ENCODE measurements at places on chromosomes 5 and 9.

DNA sequence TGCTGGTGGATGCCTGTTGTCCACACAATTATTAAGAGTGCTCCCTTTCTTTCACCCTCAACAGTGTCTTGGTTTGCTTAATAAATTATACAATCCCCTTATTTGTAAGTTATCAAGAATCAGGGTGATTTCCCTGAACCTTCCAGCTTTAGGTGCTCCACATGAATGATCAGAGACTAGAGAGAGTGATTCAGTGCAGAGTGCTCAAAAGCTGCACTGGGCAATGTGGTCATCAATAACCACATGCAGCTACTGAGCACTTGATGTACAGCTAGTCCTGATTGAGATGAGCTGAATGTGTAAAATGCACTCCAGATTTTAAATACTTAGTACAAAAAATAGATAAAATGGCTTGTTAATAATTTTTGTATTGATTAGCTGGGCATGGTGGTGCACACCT, 76.8 kb upstream of the TRIO start:
- no peak for DNase-seq

GRCh38 chr9:133507246-133507965, 17.4 kb downstream of the MYMK start:
- no peak for DNase-seq

GRCh38 chr5:72154076-72154756, 46.9 kb downstream of the MAP1B start:
- DNase-seq: no peak

DNA sequence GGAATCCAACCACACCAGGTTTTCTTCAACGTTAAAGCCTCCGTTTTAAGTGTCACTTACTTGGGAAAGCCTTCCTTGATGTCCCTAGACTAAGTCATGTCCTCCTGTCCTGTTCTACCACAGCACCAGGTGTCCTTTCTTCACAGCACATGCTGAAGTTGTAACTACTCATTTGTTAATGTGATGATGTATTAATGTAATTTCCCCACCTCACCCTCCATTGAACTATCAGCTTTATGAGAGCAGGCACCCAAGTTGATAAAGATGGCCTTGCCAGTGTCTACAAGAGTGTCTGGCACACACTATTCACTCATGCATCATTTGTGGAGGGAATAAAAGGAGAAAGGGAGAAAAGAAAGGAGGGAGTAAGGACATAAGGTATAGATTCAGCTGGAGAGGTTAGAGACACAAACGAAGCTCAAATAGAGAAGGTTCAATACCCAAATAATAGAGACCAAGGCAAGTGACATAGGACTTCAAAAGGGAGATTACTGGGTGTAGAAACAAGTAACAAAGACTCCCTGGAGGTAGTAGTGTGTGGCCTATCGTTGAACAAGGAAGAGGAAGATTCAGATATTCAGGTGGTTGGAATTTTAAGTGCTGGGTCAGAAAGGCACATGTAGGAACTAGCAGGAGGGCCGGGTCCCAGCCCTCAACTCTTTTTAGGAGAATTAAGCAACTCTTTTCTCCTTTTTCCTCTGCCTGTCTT, 6.6 kb downstream of the ITK start:
- DNase-seq: no peak

GRCh38 chr9:110048976-110049698, 158.8 kb downstream of the C9orf152 start:
- DNase-seq: no peak

- no peak for DNase-seq
Observed at GRCh38 chr5:176868731-176869130, 30.4 kb downstream of the HK3 start.

- DNase-seq: no peak
Observed at GRCh38 chr9:131263701-131264100, 12.6 kb downstream of the FAM78A start.

- DNase-seq: no peak
Observed at GRCh38 chr5:1974501-1975405, 92.0 kb upstream of the IRX4 start.

- no peak for DNase-seq
Observed at GRCh38 chr9:70340572-70340971, 73.9 kb downstream of the KLF9 start.

- no peak for DNase-seq
Observed at GRCh38 chr9:98326459-98327248, 71.2 kb upstream of the TBC1D2 start.

GRCh38 chr5:75526070-75526469, 14.4 kb downstream of the POLK start:
- no peak for DNase-seq

- no peak for DNase-seq
Observed at GRCh38 chr5:179345433-179346321, at the start of gene ADAMTS2. ADAMTS2 (minus strand) TSS chr5:179345461; CDS start chr5:179345328, 133 bp downstream.

DNA sequence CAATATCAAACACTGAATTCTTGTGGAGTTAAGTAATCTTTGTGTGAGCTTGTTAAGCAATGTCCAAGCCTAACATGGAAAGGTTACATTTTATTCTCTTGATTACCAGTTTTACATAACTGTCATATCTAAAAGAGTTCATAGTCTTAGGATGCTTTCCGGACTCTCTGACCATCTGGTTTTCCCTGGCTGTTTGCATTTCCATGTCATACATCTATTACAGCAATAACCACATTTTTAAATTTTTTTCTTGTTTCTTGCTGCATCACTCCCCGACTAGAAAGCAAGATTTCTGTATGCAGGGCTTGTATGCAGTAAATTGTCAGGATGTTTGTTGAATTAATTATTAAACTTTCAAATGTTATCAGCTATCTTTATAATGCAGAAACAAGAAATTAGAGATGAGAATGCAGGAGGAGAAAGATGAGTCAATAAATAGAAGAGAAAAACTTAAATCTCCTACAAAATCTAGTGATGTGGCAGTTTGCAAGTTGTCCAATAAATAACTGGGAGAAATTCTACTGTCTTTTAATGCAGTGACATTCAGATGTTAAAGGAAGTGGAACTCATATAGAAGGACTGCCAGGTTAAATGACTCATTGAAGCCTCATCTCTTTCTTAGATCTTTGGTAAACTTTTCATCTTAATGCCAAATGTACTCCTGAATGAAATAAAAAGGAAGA, 179.6 kb upstream of the SGCD start:
- no peak for DNase-seq

- no peak for DNase-seq
Observed at GRCh38 chr9:123424131-123424530, 68.1 kb downstream of the CRB2 start.

DNA sequence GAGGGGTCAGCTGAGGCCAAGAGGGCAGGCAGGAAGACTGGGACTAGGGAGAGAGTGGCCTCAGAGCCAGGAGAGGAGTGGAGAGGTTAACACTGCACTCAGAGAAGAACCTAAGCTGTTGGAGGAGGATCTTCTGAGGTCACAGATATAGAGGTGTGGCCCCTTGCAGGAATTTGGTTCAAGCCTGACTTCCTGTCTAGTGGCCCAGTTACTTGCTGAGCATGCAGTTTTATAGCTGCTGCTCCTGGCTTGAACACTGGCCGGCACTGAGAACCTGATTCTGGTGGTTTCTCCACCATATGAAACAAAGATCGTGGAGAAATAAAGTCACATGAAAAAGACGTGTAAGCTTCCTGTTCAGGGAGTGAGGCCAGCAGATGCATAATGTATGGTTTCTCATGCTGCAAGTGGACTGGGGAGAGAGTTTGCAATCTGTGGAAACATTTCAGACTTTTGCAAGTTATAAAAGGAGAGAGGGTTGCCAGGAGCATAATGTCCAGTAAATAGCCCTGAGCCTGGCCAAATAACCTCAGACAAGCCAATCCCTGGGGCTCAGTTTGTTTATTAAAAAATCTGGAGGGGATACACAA, 82.6 kb downstream of the GALNT10 start:
- no peak for DNase-seq

DNA sequence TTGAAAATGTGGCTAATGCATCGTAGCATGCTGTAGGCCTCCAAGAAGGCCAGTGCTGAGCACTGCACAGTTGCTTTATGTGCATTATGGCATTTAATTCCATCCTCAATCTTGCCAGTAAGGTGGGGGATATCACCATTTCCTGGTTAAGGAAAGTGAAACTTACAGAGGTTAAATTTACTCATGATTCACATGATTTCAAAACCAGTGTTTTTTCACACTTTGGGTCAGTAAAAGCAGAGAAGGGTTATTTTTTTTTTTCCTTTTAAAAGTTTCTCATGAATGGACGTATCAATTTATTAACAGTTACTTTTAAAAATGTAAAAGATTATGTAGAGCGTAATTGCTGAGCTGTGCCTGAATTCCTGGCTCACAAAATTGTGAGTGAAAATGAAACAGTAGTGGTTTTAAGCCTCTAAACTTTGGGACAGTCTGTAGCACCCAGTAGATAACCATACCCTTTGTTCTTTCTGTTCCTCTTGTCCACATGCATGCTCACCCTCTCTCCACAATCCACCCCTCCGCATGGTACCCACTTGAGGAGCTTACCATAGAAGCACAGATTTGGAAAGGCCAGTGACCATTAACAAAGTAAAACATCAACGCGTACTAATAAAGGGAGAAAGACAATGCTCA, 21.2 kb downstream of the MAST4 start:
- DNase-seq: no peak

DNA sequence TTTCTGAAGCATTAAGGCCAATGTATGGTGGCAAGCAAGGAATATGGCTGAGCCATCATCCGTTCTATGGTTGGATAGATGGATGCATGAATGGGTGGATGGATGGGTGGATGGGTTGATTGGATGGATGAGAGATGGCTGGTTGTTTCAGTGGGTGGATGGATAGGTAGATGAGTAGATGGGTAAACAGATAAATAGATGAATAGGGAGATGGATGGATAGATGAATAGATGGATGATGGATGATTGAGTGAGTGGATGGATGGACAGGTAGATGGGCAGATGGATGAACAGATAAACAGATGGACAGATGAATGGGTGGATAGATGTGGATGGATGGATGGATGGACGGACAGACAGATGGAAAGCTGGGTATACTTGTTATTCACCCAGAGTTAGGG, 92.6 kb upstream of the ZNF618 start:
- DNase-seq: no peak

GRCh38 chr5:140145818-140146522, 20.2 kb downstream of the IGIP start:
- peak; percentile 9 for DNase-seq

DNA sequence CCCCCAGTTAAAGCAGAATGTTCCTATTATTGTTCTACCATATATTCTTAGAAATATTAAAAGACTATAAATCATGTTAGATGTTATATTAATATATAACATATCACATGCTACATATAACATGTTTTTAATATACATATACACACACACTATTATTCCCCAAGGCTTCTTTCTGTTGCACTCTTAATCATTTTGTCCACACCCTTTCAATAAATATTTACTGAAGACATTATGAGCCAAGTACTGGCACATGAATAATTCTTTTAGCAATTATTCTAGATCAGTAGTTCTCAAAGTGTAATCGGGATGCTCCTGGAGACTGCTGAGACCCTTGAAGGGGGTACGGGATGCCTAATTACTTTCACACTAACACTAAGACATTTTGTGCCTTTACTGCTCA, 143.9 kb downstream of the GNAQ start:
- DNase-seq: no peak

DNA sequence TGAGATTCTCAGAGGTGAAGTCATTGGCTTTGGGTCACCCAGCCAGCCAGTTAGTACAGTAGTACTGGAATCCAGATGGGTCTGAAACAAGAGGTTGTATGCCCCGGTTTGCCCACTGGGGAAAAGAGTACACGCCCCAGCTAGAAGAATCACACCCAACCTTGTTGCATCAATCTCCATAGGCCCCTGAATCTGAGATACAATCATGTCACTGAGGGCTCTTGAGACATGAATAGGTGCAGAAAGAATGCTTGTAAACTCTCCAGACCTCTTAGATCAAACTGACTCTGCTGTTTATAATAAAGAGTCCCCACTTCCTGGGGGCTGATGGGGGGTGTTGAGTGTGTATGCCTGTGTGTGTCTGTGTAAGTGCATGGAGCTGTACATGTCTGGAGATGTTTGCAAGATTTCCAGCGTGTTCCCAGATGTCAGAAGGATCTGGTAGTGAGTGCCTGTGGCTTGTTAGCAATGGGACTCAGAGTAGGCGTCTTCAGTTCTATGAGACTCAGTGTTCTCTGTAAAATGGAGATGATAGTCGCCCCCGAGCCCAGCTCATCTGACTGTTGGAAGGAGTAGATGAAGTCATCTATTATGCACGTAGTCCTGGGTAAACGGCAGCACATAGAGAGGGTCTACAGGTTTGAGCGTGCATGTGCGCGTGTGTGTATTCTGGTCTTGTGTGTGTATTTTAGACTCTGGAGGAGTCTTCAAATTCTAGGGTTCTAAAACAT, 48.2 kb downstream of the COL27A1 start:
- DNase-seq: no peak
